ENCODE measurements at places on chromosomes 3 and 15.

DNA sequence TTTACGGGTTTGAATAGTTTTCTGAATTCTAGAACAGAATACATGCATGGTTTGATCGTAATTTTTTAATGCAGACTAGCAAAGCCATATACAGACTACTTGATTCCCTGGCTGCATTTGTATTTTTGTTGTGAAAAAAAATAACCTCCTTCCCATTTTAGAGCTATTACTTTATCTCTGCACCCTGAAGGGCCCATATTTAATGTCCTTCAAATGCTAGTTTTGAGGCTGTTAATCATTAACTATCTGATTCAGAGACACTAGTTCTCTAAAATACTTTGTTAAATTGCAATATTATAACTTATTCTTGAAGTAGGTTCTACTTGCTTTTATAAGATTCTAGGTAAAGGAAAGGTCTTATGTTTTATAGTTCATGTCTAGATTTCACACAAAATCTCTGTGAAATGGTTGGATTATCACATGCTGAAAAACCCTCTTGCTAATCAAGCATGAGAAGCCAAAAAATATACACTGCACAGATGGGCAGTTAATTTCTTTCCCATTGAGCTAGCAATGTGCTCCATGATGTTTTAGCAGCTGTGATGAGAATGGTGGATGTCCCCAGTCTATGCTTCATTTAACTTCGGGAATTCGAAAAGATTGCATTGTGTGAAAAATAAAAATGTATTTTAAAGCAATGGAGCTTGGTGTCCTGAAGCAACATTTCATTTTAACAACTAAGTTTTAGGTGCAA is 634.0 kb upstream of the BCHE start:
- no peak for DNase-seq

DNA sequence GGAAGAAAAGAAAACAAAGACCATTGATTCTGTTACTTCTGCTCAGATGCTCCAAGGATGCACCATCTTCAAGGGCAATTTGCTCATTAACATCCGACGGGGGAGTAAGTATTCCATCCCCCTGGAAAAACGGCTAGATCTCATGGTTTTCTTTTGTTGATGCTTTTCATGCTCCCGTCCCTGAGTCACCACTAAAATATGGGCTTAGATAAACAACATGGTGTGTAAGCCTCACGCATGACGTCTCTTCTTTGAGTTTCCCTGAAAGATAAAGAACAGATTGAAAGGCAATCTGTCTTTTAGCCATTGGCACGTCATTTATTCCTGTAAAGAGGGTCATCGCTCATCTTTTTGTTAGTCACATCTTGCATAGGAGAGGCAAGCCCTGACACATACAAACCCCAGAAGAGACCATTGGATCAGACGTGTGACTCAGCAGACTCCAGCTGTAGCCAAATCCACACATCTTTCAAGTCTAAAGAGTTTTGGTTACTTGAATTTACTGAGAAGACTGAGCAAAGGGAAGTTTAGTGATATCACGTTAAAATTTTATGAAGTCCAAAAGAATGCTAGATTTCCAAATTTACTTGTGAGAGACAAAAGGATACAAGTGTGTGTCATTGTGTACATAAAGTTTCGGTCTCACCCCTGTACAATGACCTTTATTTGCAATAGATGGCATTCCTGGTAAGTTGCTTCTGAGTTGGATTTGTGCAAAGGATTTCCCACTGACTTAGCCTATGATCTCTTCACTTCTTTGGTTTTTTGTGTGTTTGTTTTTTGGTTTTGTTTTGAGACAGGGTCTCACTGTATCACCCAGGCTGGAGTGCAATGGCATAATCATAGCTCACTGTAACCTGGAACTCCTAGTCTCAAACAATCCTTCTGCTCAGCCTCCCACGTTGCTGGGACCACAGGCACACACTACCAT is 110.5 kb downstream of the PGPEP1L start:
- peak; percentile 90 for DNase-seq

DNA sequence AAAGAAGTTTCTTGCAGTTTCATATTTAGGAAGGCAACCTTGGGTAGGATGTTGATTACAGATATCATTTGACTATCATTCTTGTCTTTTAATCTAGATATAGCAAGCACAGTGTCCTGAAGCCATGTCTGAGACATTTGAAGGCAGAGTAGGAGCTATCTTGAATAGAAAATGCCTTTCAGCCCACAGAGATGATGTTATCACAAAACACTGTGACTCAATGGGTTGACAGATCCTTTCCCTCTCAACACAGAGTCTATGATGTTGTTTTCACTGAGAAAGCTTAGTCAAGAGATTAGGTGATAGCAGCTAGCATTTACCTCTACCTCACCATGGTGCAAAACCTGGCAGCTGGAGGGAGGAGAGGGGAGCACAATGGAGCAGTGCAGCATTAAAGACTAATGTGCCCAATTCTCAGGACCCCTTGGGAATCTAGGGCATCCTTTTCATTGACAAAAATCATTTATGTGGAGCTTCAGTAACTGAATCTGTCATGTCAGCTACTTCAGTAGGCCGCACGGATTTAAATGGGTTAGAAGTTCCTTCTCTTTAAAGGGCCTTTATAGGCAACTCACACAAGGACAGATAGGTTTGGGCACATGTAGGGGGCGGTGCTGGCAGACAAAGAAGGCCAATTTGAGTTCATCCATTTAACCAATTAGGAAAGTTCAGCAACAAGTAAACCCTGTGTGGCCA is 121.8 kb downstream of the AGBL1 start:
- no peak for DNase-seq

DNA sequence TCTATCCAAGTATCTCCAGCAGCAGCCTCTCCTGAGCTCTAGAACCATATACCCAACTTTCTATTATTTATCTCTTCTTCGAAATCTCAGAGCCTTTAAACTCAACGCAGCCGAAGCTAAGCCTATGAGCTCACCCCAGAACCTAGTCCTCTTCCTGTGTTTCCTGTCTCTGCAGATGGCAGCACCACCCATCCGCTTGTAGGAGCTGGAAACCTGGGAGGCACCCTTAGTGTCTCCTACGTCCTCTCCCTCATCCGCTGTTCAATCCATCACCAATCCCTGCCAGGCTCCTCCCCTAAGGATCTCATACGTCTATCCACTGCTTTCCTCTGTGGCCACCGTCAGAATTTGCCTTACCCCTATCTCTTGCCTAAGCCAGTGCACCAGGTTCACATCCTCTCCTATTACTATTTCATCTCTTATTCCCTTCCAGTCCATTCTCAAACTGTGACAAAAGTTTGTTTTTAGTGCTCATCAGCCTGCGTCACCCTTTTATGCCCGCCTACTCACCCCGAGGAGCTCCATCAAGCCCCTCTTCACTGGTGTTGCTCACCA is 9.6 kb downstream of the VGLL4 start:
- DNase-seq: no peak

GRCh38 chr3:74075241-74075640 is 450.5 kb upstream of the PDZRN3 start:
- no peak for DNase-seq

DNA sequence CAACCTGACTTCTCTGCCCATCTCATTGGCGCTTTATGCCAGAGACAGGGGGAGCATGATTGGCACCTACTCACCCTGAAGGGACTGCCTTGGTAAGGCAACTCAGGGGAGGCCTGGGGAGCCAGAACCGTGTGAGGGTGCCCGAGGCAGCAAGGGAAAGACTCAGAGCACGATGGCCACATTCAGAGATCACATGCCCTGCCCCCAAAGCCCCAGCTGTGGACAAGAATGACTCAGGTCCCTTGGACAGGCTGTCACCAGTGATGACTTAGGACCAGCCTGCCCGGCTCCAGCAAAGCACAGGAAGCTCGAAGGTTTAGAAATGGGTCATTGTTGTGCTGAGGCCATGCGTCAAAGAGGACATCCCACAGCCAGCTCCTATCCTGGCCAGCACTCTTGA is 49.1 kb upstream of the LIMD1 start:
- peak; percentile 40 for DNase-seq

DNA sequence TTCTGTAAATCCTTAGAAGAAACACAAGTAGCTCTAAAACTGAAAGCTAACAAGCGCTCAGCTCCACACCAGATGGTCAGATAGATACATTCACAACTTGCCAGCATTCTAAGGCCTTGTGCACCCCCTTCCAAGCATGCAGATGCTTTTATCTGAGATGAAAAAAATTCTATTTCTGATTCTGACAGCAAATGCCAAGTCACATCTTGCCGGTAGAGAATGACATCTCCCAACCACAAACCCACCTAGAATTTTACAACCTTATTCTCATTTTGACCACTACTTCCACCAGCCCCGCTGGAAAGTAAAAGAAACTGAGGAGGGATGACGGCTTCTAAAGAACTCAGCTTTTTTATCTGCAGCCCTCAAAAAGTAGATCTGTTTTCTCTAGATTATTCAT is 57.7 kb downstream of the SUMF1 start:
- no peak for DNase-seq

DNA sequence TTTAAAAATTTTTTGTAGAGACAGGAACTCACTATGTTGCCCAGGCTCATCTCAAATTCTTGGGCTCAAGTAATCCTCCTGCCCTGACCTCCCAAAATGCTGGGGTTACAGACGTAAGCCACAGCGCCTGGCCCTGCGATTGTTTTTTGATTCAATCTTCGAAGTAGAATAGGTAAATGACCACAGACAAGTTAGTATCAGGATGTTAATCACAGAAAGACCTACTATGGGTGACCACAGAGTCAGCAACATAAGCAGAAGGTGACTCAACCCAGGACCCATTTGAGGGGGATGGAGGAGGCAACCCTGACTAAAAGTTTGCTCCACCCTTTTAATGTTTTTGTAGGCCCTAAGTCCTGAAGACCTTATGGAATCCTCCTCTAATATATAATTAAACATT is 10.0 kb upstream of the USP3 start:
- no peak for DNase-seq

DNA sequence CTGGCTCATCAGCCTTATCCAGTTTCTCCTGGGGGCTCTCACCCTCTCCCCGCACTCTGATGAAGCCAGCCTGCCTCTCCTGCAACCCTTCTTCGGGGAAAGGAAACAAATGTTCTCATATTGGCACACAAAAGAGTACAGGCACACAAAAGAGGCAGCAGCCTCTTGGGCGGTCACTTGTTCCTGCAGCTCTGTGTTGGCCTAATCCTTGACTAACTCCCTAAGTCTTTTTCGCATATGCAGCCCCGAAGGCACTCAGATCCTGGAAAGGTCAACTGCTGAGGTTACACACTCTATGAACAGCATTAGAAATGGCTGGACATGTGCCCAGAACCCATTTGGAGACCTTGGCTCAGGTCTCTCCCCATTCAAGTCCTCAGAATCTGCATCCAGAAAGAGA is 7.4 kb upstream of the CAMP start:
- DNase-seq: no peak

GRCh38 chr15:33226559-33227181 is 32.2 kb upstream of the FMN1 start:
- DNase-seq: peak; percentile 42

- DNase-seq: peak; percentile 78
Observed at GRCh38 chr3:132029182-132029902, 5.5 kb downstream of the CPNE4 start.

GRCh38 chr15:33005582-33005981 is 188.9 kb downstream of the FMN1 start:
- DNase-seq: no peak

GRCh38 chr3:64685800-64686445 is 1.9 kb downstream of the ADAMTS9 start:
- DNase-seq: peak; percentile 84

All from SW480 (cell line).